ENCODE measurements at places on chromosomes 5 and 9.

DNA sequence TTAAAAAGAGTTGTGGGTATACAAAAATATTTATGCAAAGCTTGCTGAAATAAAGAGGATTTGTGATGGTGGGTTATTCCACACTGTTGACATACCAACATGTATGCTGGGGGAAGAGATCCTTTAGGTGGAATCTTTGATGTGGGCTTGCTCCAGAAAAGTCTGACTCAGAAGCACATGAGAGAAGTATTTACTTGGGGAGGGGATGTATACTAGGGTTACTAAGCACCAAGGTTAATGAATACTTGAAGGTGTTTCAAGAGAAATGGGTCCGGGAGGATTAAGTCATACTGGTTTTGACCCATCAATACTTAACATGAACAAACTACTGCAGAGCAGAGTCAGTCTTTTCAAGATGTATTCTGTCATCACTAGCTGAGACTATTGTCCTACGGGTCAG, 316.4 kb upstream of the GRIN3A start:
- no peak for DNase-seq

- no peak for DNase-seq
Measured at GRCh38 chr5:10421896-10422691, 19.6 kb upstream of the ROPN1L start.

- DNase-seq: no peak
Measured at GRCh38 chr9:33101104-33101951, 24.9 kb upstream of the SMU1 start.

GRCh38 chr9:15344191-15344590, 37.2 kb upstream of the TTC39B start:
- DNase-seq: no peak
